Iris pigment epithelial cell (primary cell): ENCODE measurements at places on chromosomes 11 and 22.

- no peak for DNase-seq
Measured at GRCh38 chr11:111091321-111091938, 154.1 kb upstream of the POU2AF2 start.

DNA sequence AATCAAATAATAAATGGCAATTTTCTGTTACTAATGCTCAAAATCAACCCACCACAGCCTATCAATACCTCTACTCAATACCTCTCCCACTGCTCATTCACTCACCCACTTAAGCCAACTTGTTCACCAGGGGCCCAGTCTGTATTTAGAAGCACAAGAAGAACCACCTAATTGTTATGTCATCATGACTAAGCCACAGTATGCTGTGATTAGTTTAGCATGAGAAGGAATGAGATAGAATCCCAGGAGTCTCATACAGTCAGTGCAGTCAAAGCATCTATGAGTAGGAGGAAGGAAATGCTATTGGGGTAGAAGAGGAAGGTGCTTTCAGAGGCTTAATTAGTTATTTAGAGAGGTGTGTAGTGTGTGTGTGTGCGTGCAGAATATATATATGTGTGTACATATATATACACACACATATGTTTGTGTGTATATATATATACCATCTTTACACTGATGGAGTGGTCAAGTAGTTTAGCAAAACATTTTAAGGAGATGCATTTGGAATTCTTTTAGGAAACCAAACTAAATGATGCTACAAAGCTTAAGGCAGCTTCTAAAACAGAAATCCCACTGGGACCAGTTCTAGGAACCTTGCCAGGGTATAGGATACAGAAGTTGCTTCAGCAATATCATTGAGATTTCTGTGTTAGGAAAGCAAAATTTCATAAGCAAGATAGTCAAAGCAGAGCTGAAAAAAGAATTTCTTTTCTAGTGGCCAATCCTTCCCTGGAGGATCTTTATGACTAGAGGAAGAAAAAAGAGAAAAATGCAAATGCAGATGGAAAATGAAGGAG is 27.5 kb downstream of the KCNA4 start:
- no peak for DNase-seq

DNA sequence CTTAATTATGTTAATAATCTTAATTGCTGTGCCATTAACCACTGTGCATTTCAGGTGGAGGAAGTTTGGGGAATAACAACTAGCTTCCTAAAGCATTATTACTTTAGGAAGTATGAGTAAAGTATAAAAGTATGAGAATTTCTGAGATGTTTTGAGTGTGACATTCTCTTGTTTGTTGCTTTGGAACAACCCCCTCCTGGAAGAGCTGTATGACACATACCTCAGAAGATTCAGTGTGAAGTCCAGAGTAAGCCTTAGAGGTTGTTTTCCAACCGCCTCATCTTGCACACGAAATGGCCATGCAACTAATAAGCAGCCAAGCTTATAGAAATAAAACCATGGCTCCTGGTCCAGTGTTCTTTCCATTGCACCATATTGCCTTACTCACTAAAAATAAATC is 21.7 kb downstream of the CCDC81 start:
- DNase-seq, result peak; percentile 91

DNA sequence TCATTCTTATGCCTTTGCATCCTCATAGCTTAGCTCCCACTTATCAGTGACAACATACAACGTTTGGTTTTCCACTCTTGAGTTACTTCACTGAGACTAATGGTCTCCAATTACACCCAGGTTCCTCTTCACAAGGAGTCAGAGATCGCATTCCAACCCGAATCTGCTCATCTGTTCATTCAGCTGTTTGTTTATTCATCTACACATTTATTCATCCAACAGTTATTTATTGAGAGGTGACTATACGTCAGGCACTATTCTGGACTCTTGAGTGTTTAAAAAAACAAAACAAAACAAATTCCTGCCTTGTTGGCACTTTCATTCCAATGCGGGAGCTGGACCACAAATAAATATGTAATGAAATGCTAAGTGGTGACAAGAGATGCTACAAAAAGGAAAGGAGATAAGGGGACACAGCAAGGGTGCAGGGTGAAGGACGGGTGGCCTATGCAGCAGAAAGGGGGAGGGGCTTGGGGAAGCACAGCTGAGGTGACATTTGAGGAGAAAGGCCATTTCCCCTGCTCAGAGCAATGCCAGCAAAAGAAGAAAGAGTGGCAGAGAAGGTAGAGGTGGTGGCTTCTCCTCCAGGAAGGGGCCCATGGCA is 393.8 kb upstream of the SYN3 start:
- no peak for DNase-seq

GRCh38 chr22:49993649-49994360 is 18.8 kb downstream of the IL17REL start:
- no peak for DNase-seq

DNA sequence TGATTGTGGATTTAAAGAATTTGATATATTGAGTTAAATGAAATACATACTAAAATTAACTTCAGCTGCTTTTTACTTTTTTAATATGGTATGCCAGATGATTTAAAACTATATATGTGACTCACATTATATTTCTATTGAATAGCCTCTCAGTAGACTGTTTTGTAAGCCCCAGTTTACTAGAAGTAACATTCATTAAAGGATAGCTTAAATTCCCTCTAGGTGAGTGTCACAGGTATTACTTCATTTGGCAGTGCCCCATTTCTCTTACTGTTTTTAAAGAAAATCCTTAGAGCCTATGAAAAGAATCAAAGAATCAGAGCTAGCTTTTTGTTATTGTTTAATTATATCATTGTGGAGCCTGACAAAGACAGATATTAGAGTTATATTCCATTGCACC is 48.6 kb downstream of the ZC3H12C start:
- DNase-seq, result peak; percentile 31

DNA sequence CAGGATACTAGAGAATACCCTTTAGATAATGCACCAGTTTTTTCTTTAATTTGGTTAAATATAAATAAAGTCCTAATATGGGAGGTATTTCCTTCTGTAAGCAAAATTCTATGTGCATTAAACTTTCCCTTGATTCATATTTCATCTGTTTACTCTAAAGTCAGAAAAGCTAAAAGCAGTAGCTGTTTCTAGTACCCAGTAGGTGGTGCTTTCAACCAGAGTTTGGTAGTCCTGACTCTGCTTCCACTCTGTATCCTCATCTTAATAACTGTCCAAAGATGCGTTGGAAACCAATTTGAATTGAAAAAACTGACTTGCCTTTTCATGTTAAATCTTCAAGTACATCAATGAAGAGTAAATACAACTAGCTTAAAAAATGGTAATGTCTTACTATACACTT is 1065.2 kb downstream of the JRKL start:
- peak; percentile 16 for DNase-seq

DNA sequence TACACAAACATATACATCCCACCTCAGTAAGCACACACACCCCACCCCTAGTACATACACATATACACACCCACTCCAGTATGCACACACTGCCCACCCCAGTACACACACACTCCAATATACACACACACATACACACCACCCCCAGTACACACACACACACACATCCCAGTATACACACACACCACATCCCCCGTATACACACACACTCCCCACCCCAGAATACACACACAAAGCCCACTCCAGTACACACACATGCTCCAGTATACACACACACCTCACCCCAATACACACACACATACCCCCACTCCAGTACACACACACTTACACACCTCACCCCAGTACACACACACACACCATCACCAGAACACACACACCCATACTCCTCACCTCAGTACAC is 7.4 kb downstream of the TECTA start:
- no peak for DNase-seq

DNA sequence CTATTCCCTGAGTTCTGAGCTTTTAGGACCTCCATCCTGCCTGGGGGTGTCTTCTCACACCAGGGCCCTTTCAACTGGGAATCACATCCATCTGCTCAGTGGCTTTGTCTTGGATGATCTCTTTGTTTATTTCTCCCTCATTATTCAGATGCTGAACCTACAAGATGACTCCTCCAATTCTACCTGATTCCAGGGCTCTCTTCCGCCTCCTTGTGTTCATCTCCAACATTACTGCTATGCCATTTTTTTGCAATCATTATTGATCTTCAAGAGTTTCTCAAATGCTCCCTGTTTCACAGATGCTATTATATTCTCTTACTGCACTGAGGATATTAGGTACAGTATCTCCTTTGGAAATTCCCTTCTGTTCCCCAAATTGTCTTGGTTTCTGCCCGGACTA is 307.7 kb downstream of the SHANK2 start:
- no peak for DNase-seq

- peak; percentile 22 for DNase-seq
Measured at GRCh38 chr11:612201-612960, 3.4 kb downstream of the IRF7 start.

GRCh38 chr11:112734207-112734606 is 227.0 kb upstream of the NCAM1 start:
- DNase-seq, result peak; percentile 46

- no peak for DNase-seq
Measured at GRCh38 chr22:50140615-50141014, 29.9 kb upstream of the PANX2 start.

- no peak for DNase-seq
Measured at GRCh38 chr11:128734103-128734831, 40.4 kb downstream of the FLI1 start.

- DNase-seq, result no peak
Measured at GRCh38 chr22:26825960-26826935, 168.9 kb downstream of the MIAT start.

DNA sequence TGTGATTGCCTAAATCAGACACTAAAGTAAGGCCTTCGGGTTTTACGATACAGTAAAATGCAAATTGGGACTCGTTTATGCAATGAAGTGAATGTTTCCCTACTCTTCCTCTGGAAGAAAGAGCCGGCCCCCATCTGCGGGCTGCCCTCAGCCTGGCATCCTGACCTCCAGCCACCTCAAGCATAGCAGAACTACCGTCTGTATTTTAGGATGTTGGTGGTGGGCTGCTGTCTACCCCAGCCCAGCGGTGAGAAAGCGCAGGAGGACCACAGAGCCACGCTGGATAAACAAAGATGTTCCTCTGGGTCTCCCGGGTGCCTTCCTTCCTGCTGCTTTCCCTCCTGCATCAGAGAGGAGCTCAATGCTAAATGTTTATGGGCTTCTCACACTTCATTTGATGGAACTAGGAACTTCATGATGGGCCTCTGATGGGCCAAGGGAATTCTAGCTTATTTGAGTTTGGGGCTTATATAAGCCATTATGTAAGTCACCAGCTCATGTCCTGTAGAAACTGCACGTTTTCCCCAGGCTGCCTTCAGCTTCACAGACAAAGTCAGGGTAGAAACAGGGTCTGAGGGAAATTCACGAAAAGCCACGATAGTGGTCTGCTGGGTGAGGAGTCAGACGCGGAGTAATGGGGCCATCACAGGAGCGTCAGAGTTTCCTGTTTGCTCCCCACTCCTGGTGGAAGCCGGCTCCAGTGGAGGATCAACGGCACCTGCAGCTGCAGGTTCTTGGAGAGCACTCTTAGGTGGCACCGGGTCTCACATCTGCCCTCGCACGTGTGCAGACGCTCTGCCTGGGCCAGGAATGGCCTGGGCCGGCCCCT is 287.4 kb downstream of the BRD1 start:
- no peak for DNase-seq

GRCh38 chr11:104136861-104137260 is 27.1 kb downstream of the PDGFD start:
- DNase-seq, result no peak

DNA sequence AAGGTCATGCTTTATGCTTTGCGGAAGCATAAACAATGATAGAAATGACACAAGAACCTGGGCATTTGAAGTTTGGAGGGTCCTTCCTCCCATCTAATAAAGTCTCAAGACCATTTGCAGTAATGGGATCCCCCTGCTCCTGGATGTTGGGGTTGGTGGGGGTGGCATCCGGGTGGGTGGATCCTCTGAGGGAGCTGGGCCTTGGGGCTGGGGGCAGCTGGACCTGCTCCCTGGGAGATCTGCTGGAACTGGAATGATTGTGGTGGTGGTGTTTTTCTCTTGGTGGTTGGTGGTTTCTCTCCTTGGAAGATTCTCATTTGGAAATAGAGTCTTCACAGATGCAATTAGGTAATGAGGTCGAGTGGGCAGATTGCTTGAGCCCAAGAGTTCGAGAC is 2.2 kb upstream of the NAP1L4 start:
- DNase-seq, result no peak

DNA sequence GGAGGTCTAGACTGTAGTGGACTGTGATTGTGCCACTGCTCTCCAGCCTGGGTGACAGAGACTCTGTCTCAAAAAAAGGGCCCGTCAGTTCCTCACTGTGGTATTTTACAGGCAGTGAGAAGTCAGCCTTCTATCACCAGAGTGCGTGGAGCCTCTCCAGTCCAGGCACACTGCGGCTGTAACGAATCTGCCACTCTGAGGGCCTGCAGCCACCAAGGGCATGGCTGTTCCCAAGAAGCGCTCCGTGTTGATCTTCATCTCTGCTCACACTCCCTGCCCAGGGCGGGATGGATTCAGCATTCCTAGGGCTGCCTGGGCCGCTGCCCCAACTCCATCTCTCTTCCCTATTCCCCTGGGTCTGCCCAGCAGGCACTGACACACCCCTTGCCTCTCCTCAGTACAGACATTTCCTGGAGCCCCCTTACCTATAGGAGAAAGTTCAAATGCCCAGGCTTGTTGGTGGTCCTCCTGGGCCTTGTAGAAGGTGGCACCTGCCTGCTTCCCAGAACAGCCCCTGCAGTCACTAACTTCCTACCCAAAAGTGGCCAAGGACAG is 148.4 kb downstream of the CACNA1I start:
- no peak for DNase-seq

DNA sequence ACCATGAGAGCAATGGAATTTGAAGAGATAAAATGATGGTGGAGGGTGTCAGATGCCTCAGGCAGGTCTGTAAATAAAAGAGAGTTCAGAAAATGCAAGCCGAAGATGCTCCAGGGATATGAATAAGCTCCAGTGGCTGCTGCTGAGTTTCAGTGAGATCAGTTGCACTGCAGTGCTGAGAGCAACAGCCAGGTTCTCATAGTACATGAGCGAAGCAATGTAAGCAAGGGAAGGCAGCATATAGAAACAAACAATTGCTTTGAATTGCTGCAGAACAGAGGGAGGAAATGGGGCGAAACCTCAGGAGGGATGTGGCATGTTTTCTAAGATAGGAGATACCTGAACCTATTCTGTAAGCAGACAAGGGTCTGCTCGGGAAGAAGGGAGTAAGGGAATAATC is 369.5 kb downstream of the AASDHPPT start:
- DNase-seq, result no peak

GRCh38 chr11:3133261-3134217 is 31.6 kb downstream of the OSBPL5 start:
- no peak for DNase-seq
